Epithelial cell of alveolus of lung (primary cell): ENCODE measurements at places on chromosomes 7 and 10. TPM values are rescaled to one million over a fixed set of nuclear protein-coding genes. Genes with fewer than 3 reads are reported as not detected.

SLC35G1 gene
- 3.7 and 3.8 TPM in 2 replicates for total RNA-seq

SNX8 gene
- total RNA-seq = 32.1 and 45.9 TPM in 2 replicates

CYP3A4 gene
- not detected in 2 replicates for total RNA-seq

ANKRD26 gene
- total RNA-seq = 3.7 and 8.9 TPM in 2 replicates

AQP1 gene
- 0.78 and 1.4 TPM in 2 replicates for total RNA-seq

NKX2-3 gene
- total RNA-seq = not detected in 2 replicates

ICA1 gene
- 1.5 and 3.1 TPM in 2 replicates for total RNA-seq

STOX1 gene
- total RNA-seq = 0.48 TPM in 1 of 2 replicates, not detected in the other

CXCL12 gene
- total RNA-seq = 6.1 and 128 TPM in 2 replicates

EGFR gene
- 50.1 and 61.4 TPM in 2 replicates for total RNA-seq

PGAM2 gene
- 1.3 TPM in 1 of 2 replicates, not detected in the other for total RNA-seq

PRKCQ gene
- total RNA-seq = 0.24 and 0.65 TPM in 2 replicates

RP9 gene
- 11.1 and 18.3 TPM in 2 replicates for total RNA-seq

PRPS1L1 gene
- total RNA-seq = not detected in 2 replicates

TMEM176A gene
- total RNA-seq = 19.9 TPM in 1 of 2 replicates, not detected in the other

PNLIPRP1 gene
- not detected in 2 replicates for total RNA-seq

PTN gene
- total RNA-seq = 34.1 and 37.0 TPM in 2 replicates

MAT1A gene
- total RNA-seq = not detected in 2 replicates

FAM25G gene
- not detected in 2 replicates for total RNA-seq

KIAA1217 gene
- 3.7 and 5.6 TPM in 2 replicates for total RNA-seq

BTBD16 gene
- not detected in 2 replicates for total RNA-seq

TPK1 gene
- 1.1 and 3.7 TPM in 2 replicates for total RNA-seq

TBL2 gene
- total RNA-seq = 65.8 and 76.7 TPM in 2 replicates

C10orf53 gene
- not detected in 2 replicates for total RNA-seq

NOS3 gene
- 1.4 and 4.5 TPM in 2 replicates for total RNA-seq

KIF11 gene
- total RNA-seq = 13.1 and 23.1 TPM in 2 replicates

COPG2 gene
- total RNA-seq = 10.9 and 26.5 TPM in 2 replicates

AS3MT gene
- total RNA-seq = 0.78 and 1.8 TPM in 2 replicates

NUDT1 gene
- 17.6 and 67.5 TPM in 2 replicates for total RNA-seq

SFTPA1 gene
- not detected in 2 replicates for total RNA-seq
